NCI-H2171 (cell line): ENCODE measurements at places on chromosomes 2 and 18.

- no peak for DNase-seq
Observed at GRCh38 chr2:26164231-26164630, 8.7 kb upstream of the GAREM2 start.

- DNase-seq, result no peak
Observed at GRCh38 chr2:109130723-109130995, 1.7 kb downstream of the SH3RF3 start.

- no peak for DNase-seq
Observed at GRCh38 chr2:28586867-28587266, 91.0 kb downstream of the PLB1 start.

GRCh38 chr18:13537022-13537780, 189.2 kb downstream of the FAM210A start:
- DNase-seq, result no peak

DNA sequence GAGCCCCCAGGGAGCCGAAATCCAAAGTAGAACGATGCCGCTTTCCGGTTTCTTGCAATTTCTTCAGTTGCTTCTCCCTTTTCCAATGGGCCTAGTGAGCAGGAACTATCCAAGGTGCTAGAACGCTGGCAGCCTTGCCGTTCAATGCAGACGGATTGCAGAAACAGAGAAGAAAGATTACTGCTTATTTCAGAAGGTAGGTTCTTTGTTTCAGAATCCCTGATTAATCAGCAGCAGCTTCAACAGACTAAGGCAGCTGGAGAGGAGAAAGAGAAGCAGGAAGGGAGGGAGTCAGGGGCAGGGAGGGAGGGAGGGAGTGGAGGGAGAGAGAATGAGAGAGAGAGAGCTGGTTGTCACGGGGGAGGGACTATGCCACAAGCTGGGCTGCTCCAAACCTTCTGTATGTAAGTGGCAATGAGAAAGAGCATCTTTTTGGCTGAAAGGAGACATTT, 576 bp downstream of the NYAP2 start:
- peak; percentile 50 for DNase-seq

DNA sequence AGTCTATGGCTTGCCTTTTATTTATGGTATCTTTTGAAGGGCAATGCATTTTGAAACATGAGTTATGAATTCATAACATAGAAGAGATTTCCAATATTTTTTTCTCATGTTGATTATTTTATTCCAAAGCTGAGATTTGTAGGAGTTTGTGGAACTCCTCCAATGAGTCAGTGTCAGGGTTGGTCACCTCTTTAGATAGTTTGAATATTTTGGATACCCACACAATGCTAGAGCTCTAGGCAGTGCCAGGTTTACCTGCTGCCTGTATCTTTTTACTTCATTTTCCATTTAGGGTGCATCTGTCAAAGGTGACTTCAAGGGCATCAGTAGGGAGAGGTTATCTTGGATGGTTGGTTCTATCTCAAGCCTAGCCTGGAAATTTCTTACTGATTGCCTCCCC, 152.7 kb downstream of the CERS6 start:
- no peak for DNase-seq

DNA sequence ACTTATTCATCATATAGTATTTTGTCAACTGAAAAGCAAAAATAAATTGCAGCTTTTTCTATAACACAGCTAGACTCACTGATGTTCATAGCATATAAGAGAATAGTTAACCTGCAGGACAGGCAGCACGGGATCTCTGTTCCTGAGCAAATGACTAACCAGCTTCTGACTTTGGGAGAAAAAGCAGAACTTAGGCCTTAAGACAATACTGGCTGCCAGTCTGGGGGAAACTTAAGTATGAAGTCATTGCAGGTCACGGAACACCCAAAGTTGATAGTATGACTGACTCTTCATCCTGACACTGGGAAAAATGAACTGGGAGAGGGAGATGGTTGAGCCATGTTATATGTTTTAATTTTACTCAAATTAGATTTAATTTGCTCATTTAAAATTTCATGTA, 113.0 kb downstream of the DPP4 start:
- no peak for DNase-seq

DNA sequence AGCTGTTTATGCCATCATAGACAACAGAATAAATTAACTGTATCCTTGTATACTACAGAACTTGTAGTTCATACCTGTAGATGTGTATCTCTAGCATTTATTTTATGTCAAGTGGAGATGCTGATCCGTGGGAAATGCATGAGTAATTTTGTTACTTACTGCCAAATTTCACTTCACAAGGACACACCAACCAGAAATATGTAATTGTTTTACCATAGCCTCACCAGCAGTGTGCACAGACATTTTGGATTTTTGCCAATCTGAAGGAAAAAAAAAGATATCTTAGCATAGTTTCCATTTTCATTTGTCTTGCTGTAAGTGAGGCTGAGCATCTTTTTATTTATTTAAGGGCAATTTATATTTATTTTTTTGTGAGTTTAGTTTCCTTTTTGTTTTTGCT, 265.1 kb upstream of the OSR1 start:
- peak; percentile 19 for DNase-seq

DNA sequence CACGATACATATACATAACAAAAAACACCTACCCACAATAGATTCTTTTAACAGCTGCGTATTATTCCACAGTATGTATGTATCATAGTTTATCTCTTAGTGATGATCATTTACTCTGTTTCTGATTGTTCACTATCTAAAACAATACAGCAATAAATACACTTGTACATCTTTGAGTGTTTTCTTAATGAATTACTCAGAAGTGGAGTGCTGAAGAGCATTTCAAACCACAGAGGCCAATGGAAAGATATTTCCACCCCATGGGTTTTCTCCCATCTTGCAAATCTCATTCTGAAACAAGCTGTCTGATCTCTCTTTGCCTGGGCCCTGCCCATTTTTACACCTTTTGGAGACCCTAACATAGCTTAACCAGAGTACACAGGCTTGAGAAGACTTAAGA, 113.8 kb upstream of the KLF7 start:
- no peak for DNase-seq

DNA sequence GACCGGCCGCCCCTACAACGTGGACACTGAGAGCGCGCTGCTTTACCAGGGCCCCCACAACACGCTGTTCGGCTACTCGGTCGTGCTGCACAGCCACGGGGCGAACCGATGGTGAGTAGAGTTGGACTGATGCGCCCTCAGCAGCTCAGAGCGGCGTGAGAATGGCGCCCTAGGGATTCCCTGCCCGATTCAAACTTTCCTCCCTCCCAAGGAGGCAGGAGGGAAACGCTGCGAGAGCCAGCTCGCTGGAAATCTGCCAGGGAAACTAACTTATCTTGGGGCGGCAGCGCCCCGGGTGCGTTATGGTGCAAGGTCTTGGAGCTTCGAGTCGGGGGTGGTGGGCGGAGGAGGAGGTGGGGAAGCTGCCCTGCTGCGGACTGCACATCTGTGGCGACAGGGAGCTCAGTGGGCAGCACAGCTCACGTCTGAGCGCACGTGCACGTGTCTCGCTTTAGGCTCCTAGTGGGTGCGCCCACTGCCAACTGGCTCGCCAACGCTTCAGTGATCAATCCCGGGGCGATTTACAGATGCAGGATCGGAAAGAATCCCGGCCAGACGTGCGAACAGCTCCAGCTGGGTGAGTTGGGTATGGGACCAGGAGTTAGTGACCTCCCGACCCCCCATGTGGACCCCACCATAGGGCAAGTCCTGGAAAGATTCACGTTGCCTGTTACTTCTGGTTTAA, 697 bp downstream of the ITGA4 start:
- DNase-seq, result peak; percentile 43

DNA sequence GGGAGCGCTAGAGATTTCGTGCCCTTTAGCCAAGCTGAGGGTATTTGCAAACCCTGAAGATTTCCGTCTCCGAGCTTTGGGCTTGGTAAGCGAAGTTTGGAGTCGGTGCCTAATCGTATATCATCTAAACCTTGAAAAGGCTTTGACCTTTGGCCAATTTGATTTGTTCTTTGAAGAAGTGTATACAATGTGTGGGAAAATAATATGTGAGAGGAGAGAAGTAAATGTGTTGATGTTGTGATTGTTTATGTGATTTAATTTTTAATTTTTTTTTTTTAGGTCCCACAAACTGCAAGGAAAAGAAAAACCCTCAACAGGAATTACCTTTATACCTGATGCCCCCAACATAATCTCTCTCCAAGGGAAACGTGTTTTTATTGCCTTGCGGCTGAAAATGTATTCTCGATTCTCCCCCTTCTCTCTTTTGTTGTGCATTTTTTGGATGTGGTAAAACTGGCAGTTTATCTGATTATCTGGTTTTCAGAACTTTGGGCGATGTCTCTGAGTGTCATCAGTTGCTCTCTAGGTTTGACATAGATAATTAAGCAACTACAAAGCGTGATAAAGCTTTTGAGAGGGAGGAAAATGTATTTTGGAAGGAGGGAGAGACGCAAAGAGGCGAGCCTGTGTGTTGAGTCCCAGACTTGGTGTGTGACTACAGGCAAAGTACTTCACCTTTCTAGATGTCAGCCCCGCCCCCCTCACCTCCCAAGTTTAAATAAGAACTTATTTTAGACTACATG, 912 bp upstream of the FBXO11 start:
- no peak for DNase-seq

DNA sequence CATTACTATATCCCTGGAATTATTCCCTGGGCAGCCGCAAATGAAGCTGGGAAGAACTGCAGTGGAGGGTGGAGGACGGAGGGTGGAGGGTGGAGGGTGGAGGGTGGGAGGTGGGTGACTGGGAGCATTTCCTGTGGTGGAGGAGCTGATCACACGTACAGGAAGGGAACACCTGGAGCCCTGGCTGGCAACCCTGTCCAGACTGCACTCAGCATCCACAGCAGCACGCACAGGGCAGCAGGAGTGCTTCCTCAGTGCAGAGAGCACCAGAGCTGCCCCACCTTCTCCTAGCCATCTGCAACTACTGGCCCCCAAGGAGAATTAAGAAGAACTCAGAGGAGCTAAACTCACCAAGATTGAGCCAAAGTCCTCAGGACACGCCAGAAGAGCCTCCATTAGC, 249.9 kb downstream of the EIPR1 start:
- DNase-seq, result peak; percentile 84

DNA sequence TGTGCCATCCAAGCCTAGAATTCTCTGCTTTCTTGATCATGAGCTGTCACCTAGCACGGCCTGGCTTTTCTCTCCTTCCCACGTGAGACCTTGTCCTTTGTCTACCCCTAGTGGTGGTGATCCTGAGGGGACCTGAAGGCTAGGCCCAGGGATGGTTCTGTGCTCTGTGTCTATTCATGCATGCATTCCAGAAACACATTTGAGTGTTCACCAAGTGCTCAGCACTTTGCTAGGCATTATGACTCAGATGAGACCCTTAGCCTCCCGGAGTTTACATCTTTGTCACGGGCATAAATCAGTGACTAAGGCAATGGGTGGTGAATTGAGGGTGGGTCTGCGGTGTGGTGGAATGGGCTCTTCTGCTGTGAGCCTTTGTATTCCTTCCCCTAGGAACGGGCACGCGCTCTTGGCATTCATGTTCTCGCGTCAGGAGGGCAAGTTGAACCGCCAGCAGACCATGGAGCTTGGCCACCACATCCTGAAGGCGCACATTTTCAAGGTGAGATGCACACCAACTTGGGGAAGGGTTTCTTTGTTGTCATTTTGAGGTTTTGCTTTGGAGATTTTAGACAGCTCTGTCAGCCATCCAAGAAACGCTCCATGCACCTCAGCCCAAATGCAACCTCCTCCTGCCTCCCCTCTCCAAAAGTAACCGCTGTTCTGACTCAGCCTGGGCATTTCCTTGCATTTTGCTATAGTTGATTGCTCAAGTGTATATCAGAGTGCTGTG, 100.9 kb downstream of the WDSUB1 start:
- no peak for DNase-seq

GRCh38 chr2:75788902-75789301, 78.2 kb upstream of the GCFC2 start:
- no peak for DNase-seq

DNA sequence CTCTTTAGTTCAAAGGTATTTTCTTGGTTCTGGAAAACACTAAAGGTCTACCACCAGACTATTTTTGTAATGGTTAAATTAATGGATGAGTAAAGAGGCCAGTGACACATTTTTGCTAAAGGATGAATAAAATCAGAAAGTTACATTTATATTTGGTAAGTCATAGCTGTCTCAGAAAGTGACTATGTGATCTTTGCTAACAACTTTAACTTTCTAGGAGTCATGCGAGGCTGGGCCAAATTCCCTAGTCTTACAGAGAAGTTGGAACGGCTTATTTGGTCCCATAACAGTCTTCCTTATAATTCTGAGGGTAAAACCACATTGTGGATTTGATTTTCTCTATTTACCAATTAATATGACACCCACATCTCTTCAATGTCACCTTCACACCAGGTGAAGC, 198.1 kb downstream of the PDE1A start:
- no peak for DNase-seq

DNA sequence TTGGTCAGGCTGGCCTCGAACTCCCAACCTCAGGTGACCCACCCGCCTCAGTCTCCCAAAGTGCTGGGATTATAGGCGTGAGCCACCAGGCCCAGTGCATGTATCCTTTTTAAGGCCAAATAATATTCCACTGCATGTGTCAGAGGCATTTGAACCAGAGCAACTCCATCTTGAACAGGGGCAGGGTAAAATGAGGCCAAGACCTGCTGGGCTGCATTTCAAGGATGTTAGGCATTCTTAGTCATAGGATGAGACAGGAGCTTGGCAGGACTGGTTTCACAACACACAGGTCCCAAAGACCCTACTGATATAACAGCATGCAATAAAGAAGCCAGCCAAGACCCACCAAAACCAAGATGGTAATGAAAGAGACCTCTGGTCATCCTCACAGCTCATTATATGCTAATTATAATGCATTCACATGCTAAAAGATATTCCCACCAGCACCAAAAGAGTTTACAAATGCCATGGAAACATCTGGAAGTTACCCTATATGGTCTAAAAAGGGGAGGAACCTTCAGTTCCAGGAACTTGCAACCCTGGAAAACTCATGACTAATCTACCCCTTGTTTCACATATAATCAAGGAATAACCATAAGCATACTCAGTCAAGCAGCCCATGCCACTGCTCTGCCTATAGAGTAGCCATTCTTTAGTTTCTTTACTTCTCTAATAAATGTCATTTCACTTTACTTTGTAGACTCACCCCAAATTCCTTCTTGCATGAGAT, 204.6 kb downstream of the RAB3GAP1 start:
- DNase-seq, result no peak

GRCh38 chr2:6081955-6082624, 389.9 kb downstream of the SOX11 start:
- DNase-seq, result no peak

- DNase-seq, result no peak
Observed at GRCh38 chr2:132754392-132754791, 84.4 kb upstream of the LYPD1 start.

GRCh38 chr2:77008853-77009252, 513.3 kb downstream of the LRRTM4 start:
- DNase-seq, result no peak

DNA sequence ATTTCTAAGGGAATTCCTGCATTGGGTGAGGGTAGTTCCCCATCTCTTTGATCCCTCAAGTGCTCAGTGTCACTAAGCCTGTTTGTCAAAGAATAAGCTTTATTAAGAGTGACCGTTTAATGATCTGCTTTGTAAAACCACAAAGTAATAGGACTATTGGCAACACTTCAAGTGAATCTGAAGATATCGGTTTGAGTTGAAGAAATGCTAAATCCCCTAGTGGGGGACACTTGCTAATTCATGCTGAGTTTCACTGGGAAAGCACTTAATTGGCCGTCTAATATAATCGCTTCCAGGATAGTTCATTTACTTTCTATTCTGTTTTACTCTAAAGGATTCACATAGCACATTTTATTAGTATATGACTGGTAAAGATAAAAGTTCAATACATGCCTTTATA, 54.4 kb downstream of the DTNA start:
- no peak for DNase-seq
